ENCODE measurements at places on chromosomes 12 and 14. TPM values are rescaled to one million over a fixed set of nuclear protein-coding genes. Genes with fewer than 3 reads are reported as not detected.

PELI2 gene
- total RNA-seq: 0.84 TPM

FGF23 gene
- total RNA-seq: not detected

NXPH4 gene
- 1.7 TPM for total RNA-seq

CLEC7A gene
- not detected for total RNA-seq

CCDC197 gene
- not detected for total RNA-seq

TXNDC16 gene
- 2.8 TPM for total RNA-seq

VRTN gene
- not detected for total RNA-seq

DNA sequence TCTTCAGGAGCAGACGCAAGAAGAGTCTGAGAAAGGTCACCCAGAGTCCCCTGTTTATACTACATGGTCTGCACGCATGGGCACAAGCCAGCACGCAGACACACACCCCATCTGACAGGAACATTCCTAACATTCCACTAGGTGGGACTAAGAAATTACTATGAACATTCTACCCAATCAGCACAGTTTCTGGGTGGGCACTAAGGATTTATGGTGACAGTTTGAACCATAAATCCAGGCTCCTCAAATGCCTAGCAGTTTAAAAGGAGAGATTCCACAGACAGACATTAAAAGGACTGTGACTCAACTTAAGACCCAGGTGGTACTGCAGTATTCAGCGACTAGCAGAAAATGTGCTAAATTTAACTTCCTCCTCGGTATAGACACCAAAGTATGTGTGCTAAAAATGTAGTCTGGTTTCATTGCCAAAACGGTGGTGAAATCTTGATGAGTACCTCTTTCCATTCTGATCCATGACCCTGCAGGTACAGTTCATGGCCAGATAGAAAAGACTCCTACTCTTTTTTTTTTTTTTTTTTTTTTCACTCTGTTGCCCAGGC is 16.2 kb downstream of the ABHD4 start:
- peak; percentile 94 for DNase-seq

- no peak for DNase-seq
Observed at GRCh38 chr12:17577405-17577804, 512.6 kb downstream of the RERGL start.

- no peak for DNase-seq
Observed at GRCh38 chr12:48997719-48998496, 1.3 kb downstream of the DDN start.

DNA sequence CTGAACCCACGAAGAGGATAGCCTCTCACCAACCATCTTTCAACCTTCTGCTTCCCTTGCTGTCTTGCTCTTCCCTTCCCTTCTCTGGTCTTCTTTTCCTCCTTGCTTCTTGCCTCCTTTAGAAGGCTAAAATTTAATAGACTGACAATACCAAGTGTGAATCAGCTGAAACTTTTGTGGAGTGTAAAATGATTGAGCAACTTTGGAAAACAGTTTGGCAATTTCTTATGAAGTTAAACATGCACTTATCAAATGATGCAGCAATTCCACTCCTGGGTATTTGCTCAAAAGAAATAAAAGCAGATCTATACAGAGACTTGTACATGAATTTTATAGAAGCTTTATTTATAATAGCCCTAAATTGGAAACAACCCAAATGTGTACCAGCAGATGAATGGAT is 3.3 kb upstream of the KRT86 start:
- no peak for DNase-seq

- DNase-seq: peak; percentile 17
Observed at GRCh38 chr12:65415826-65416225, 137.3 kb downstream of the MSRB3 start.

DNA sequence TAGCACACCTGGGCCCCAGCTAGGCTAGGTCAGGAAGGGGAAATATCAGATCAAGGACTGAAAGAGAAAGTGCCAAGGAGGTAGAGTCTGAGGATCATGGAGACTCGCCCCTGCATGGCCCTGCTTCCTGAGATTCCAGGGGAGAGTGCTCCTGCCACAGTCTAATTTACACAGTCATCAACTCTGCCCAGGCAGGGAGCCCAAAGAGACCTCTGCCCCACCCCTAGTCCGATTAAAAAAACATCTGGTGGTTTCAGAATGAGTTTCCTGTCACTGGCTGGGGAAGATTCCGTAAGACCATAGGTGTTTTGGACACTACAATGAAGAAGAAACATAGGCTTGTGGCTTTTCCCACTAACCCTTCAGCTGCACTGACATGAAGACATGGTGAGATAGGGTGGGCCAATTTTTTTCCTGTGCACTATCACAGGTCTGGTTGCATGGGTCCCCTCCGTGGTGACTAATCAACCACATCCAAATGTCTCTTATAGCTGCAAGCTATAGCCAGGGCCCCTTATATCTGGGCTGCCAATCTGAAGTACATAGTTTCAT is 31.5 kb upstream of the GZMB start:
- peak; percentile 7 for DNase-seq

- no peak for DNase-seq
Observed at GRCh38 chr14:95237958-95238340, 80.6 kb upstream of the DICER1 start.

DNA sequence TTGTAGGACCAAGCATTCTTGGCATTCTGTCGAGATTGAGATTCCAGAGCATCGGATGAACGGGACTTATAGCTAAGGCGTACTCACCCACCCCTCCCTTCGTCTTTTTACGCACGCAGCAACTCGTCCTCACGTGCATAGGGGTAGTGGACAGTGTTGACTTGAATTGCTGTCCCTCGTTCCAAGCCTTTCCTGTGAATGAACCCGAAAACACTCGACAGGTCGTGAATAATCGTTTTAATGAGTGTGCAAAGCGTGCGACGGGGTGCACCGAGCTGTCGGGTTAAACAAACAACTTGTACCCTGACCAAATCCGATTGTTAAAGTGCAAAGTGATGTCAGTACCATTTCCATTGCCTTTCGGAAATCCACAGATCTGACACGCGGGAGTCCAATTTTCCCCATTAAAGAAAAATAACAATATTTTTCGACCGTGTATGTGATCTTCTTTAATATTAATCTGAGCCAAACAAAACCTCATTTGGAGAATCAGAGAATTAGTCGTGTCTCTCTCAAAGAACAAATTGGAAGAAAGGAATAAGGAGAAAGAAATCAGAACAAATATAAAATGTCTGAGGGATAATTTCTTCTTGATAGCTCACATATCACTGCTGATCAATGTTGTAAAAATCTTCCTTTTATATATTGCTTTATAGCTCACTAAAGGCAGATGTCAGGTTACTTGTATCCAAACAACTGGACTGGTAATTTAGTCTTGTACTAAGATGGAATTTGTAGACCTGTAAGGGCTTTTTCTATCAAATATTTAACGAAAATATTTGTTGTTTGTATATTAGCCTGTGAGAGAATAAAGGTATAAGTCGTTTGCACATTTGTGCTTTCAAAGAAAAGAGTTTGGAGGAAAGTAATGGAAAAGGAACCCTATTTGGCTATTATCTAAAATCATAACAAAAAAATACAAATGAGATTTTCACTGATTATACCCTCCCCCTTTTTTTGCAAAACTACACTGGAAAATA is 11.8 kb downstream of the FOXG1 start:
- no peak for DNase-seq

- DNase-seq: no peak
Observed at GRCh38 chr14:70934502-70935134, 27.4 kb downstream of the PCNX1 start.

GRCh38 chr12:56720731-56721151 is 4.4 kb downstream of the NACA start:
- no peak for DNase-seq
